ENCODE measurements at places on chromosomes 1 and 21. TPM values are rescaled to one million over a fixed set of nuclear protein-coding genes. Genes with fewer than 3 reads are reported as not detected.

HCN3 gene
- total RNA-seq, result 0.20 TPM

CYP4A22 gene
- not detected for total RNA-seq

SV2A gene
- 1.2 TPM for total RNA-seq

TCP10L gene
- not detected for total RNA-seq

ARHGEF16 gene
- total RNA-seq, result 0.80 TPM

SPRR2A gene
- not detected for total RNA-seq

SLAMF7 gene
- total RNA-seq, result not detected

Measured in mammary microvascular endothelial cell (primary cell).